NCI-H187 (cell line): ENCODE measurements at places on chromosomes 4 and X.

DNA sequence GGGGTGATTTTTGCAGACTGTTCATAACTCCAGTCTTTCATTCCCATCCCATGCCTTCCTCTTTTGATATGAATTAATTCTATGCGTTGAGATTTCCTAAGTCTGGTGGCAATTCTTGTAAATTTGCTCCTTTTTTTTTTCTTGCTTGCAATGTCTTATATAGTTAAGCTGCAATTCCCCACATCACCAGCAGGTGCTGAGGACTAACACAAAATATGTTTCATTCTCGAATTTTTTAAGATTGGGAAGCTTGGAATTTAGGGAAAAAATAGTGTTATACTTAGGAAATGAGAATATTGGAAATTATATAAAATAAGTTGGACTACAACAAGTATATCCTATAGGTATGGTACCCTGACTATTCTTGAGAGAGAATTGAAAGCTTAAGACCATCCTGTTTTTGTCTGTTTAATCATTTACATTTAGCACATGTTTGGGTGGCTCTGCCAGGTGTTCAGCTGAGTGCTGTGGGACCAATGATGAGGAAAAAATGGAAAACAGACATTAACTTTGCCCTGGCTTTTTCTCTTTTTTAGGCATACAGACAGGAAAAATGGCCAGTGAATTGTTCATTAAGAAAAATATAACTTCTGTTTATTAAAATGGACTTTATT lies 30.2 kb downstream of the AFF2 start:
- no peak for DNase-seq

GRCh38 chrX:132406106-132406505 lies 82.7 kb downstream of the MBNL3 start:
- no peak for DNase-seq

- no peak for DNase-seq
Measured at GRCh38 chrX:48035891-48036290, 29.1 kb downstream of the SPACA5 start.

- DNase-seq: no peak
Measured at GRCh38 chr4:78688366-78688765, 87.8 kb upstream of the BMP2K start.

- no peak for DNase-seq
Measured at GRCh38 chrX:132488180-132488705, 595 bp downstream of the MBNL3 start.

- no peak for DNase-seq
Measured at GRCh38 chr4:148776941-148777340, 334.7 kb upstream of the NR3C2 start.

GRCh38 chr4:96983830-96984229 lies 1143.9 kb downstream of the PDHA2 start:
- DNase-seq: no peak

DNA sequence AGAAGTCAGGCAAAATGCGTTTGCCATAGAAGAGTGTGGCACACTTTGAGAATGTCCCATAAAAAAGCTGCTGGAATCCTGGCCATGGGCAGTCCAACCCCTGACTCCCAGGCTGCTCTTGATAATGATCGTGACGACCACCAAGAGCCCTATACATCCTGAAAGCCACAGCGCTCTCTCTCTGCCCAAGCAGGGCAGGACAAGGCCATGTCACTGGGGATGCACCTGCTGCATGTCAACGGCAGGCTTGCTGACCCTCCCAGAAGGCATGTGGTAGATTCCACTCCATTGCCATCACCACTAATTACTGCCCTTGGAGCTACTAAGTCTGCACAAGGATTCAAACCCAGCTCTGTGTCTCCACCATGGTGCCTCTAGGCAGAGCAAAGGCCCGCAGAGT lies 144.5 kb downstream of the EVC2 start:
- no peak for DNase-seq

DNA sequence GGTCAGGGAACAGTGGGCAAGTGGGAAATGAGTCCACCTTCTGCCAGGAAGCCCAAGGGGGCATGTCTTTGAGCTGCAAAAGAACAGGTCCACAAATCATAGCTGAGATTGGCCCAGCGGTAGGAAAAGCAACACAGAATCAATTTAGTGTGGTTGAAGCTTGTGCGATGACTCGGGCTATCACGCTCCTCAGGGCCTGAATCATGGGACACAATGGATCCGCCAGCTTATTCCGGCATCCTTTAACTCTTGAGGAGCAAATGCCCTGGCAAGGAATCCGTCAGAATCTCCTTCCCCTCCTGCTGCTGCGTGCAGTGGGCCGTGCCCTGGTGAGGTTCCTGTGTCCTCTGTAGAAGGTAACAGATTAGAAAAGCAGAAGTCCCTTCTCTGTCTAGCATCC lies 98.0 kb downstream of the RELL1 start:
- DNase-seq: no peak

- DNase-seq: no peak
Measured at GRCh38 chr4:76377911-76378310, 43.0 kb downstream of the CCDC158 start.

- DNase-seq: no peak
Measured at GRCh38 chr4:148934926-148935578, 492.8 kb upstream of the NR3C2 start.

- no peak for DNase-seq
Measured at GRCh38 chr4:14115106-14115505, 487.6 kb upstream of the BOD1L1 start.

GRCh38 chr4:99633772-99634171 lies 23.9 kb downstream of the C4orf54 start:
- no peak for DNase-seq

DNA sequence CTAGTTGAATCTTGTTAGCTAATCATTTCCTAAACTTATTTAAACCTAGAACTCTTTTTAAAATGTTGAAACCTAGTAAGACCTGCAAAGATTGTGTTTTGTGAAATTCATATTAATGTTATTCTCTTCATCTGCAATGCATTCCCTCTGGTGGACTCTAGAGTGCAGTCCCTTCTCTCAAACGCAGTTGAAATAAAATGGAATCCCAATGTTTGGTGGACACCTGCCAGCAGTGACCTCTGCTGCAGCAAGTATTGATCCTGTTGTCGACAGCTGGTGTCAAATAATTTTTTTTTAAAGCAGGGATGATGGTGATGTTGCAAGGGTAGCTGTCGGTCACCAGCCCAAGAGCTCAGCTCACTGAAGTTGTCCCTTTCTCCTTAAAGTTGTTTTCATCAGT lies 492.0 kb downstream of the ZIC3 start:
- DNase-seq: no peak

GRCh38 chr4:124903995-124904722 lies 191.6 kb upstream of the ANKRD50 start:
- no peak for DNase-seq

DNA sequence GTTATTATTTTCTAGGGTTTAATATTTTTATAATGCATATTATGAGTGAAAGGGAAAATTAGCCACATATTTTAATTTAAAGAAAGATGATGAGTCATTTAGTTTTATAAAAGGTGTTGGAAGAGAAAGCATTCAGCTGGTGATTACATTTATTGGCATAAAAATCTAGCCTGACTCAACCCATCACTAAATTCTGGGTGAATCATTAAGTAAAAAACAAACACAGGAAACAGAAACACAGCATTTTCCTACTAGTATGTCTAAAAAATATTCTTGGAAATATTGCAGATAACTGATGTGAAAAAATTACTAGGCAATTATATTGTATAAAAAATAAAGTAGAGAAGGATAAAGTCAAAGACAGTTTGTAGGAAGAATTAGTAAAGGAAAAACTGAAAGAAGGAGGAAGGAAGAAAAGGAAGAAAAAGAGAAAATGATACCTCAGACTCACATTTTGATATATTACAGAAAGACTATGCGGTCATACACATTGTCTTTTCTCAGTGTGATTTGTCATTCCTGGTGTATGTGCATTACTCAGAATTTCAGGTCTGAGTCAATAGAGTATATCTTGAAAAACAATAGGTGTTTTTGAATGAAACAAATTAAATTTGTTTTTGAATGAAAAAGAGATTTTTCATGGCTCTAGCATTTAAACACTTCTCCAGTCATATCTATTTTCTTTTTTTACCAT lies 48.0 kb upstream of the SPOCK3 start:
- no peak for DNase-seq

GRCh38 chr4:57774171-57774570 lies 664.0 kb upstream of the IGFBP7 start:
- DNase-seq: no peak

DNA sequence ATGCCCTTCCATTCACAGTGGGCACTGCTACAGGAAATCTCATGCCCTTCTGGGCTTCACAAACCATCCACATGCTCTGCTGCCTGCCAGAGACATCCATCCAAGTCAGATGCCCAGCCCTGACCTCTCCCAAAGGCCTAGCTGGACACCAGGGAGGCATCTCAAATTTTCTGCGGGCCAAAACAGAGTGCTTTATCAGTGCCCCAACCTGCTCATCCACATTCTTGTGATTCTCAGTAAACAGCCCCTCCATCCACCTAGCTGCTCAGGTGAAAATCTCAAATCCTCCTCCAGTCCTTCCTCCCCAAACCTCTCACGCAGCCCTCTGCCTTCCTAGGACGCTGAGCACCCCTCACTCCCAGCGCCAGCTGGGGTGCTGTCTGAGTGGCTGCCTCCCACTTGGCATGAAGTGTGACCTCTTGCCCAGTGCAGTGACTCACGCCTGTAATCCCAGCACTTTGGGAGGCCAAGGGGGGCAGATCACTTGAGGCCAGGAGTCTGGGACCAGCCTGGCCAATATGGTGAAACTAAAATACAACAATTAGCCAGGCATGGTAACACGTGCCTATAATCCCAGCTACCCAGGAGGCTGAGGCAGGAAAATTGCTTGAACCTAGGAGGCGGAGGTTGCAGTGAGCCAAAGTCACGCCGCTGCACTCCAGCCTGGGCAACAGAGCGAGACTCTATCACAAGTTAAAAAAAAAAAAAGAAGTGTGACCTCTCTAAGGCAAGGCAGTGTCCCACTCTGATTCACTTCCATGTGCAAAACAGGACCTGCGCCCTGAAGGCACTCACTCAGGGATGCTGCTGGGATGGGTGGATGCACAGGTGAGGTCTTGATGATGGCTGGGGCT lies 1.7 kb upstream of the AFAP1 start:
- no peak for DNase-seq

GRCh38 chr4:58809366-58809765 lies 1699.2 kb upstream of the IGFBP7 start:
- DNase-seq: no peak

DNA sequence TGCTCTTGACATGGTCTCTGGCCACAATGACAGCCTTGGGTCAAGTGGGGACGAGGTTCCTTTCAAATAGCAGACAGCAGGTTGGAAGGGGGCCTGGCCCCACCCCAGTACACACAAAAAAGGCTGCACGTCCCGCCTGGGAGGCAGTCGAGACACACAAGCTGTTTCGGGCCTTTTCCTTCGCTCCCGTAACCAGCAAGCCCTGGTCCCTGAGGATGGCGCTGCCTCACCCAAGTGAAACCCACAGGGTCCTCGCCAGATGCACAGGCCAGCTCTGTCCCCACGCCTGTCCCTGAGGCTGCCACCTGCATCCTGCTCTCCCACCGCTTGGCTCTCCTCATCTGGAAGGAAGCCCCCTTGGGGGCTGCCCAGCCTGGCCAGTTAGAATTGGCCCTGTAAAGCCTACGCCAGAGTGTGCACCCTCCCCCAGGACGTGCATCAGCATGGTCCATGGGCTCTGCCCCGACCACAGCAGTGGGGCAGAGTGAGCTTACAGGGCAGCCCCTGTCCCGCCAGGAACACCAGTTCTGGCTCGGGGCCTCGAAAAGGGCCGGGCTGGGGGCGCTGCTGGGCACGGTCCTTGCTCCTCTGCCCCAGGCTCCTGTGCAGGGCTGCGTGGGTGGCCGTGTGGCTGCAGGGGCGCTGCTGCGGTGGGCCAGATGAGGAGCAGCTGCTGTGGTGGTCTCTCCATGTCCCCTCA lies 2.0 kb downstream of the CPLX1 start:
- DNase-seq: no peak

- DNase-seq: no peak
Measured at GRCh38 chr4:103757631-103758030, 37.8 kb upstream of the TACR3 start.

GRCh38 chr4:165877286-165877685 lies 4.2 kb downstream of the TLL1 start:
- DNase-seq: no peak

DNA sequence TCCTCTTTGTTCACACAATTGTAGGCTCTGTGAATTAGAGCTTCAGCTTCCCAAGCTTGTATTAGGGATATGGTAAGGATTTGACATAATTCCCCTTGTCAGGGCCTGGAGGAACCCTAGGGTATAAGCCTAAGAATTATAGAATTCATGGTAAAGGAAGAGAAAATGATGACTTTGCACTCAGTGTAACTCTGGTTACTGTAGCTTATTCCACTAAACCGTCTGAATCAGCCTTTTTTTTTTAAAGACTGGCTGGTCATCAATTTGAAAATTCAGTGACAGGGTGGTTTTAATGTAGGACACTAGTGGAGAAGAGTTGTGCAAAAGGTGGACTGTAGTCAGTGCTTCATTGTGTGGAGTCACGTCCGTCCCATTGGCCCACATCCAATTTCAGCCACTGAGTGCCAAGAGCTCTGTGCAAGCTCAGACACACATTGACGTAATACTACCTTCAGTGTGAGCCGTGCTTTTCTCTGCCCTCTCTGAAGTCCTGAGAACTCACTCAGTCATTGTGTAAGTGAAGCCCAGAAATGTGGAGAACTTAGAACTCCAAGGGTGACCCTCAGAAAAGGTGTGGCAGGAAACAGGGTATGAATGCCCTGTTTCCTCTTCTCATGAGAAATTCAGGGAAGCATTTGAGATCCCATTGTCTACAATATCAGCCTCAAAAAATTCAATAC lies 449.8 kb downstream of the C4orf33 start:
- DNase-seq: no peak

DNA sequence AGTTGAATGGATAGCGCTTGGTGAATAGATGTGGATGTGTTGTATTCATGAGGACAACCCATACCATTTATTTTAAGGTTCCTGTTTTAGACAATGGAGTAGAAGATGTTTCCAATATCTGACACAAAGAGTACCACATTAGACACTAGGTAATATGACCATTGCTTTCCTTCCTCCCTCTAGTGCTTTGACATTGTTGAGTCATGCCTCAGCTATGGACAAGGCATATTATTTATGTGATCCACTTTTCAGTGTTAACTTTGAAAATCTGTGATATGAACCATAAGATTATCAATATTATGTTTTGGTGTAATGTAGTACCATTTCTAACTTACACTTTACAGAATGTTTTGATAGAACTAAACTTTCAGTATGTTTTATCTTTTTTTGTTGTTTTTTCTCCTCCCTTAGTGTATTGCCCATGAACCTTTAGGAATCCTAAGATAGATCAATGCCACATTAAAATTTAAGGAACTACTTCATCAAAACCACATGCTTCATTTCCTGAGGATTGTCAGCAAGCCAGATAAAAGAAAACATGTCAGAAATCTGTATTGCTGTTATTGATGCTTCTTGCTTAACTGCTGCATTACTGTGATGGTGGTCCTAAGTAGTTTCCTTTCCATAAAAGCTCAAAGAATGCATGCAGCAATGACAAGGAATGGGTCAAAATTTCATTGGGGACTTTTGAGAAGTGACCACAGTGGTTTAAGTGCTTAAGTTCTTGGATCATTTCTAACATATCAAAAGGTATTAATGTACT lies 105.0 kb downstream of the PCDH7 start:
- DNase-seq: no peak

DNA sequence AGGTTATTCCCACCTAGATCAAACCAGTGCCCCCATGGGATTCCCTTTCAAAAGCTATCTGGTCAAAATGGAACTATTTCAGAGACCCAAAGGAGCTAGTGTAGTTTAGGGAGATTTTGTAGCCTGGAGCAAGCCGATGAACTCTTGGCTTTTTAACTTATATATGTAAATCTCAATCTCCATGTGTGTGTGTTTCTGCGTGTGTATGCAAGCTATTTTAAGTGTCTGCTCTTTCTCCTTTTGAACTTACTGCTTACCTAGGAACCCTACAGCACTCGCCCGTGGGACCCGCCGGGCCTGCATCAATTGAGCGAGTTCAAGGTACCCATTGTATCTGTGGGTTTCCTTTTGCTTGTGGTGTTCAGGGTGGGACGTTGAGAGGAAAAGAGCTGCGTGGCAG lies 10.4 kb downstream of the CSTF2 start:
- no peak for DNase-seq
